ENCODE measurements at places on chromosomes 1 and 21. TPM values are rescaled to one million over a fixed set of nuclear protein-coding genes. Genes with fewer than 3 reads are reported as not detected.

DNA sequence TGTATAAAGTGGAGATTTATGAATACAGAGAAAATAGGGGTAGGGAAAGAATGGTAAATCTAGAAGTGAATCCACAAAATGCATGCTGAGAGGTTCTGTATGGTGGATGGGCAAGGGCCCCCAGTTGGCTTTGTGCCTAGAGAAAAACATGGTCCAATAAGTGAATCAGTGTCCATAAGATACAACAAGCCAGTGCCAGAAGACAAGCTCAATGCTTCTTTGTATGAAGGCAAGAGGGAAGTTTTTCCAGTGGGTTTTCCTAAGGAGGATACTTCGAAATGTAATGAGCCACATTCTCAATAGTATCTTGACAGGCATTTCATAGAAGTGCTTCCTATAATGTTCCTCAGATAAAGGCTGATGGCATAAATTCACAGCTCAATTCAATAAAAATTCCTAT is 169.4 kb upstream of the HMCN1 start:
- DNase-seq, result no peak

GRCh38 chr1:43237121-43237520 is 32.7 kb upstream of the TMEM125 start:
- DNase-seq, result no peak

RABGAP1L gene
- total RNA-seq, result 26.6 TPM

- no peak for DNase-seq
Observed at GRCh38 chr1:98203466-98203865, 282.6 kb upstream of the DPYD start.

- DNase-seq, result no peak
Observed at GRCh38 chr1:9278116-9278515, 14.6 kb upstream of the SPSB1 start.

- DNase-seq, result no peak
Observed at GRCh38 chr21:17359781-17360180, 153.1 kb upstream of the CXADR start.

GRCh38 chr1:203701606-203702005 is 63.4 kb upstream of the LAX1 start:
- no peak for DNase-seq

AQP10 gene
- total RNA-seq, result not detected

DNA sequence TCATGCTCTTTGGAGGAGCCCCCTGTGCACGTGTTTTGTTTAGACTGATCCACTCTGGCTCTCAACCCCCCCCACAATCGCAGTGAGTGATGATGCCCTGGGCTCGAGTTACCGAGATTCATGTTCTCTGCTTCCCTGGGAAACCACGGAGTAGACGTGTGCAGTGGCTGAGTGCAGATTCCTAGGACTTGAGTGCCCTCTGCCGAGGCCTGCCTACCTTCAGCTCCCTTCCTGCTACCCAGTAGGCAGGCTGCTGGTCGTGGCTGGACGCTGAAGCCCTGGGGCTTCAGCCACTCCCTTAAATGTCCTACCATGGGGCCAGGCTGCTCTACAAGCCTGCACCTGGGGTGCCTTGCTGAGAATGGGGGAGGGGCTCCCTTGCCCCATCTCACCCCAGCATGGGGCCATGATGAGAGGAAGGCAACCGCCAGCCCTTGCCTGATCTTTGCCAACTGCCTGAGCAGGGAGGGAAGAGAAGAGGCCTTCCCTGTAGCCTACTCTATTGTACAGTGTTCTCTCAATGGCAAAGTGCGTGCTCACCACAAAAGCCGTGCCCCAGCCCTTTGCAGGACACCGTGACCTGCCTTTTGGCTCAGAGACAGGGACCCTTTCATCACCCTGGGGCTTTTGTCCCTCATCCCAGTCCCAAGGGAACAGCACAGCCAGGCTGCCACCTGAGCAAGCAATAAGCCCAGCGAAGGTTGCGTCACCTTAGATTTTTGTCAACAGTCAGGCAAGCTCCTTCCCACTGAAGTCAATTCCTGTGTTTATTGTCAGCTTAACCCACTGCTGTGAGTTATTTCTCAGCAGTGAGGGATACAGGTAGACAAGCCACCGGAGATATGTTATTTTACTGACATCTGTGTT is 4.1 kb upstream of the GRIK3 start:
- no peak for DNase-seq

GRCh38 chr1:41447995-41448770 is 36.3 kb downstream of the EDN2 start:
- no peak for DNase-seq

- no peak for DNase-seq
Observed at GRCh38 chr1:24161270-24161669, 18.3 kb upstream of the IL22RA1 start.

- no peak for DNase-seq
Observed at GRCh38 chr1:230681599-230681998, 32.3 kb downstream of the AGT start.

GRCh38 chr1:66275083-66275482 is 258.9 kb upstream of the SGIP1 start:
- no peak for DNase-seq

DNA sequence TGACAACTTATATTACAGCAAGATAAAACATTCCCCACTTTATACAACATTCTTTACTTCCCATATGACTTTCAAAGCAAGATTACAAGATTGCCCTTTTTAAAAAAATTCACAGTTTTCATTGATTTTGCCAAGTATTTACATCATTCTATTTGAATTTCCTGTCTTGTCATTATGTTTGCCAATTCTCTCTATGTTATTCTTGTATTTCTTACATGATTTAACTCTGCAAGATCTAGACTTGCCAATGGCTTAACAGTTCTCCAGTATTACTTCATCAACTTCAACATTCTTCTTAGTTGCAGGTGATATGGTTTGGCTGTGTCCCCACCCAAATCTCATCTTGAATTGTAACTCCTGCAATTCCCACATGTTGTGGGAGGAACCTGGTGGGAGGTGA is 31.6 kb downstream of the FMO4 start:
- no peak for DNase-seq

ATAD3B gene
- total RNA-seq, result 22.6 TPM

CRP gene
- not detected for total RNA-seq

All from glomerular endothelial cell (primary cell).